ENCODE measurements at places on chromosomes 11 and 22.

- no peak for DNase-seq
Measured at GRCh38 chr11:12824281-12825041, 150.2 kb downstream of the TEAD1 start.

- DNase-seq: no peak
Measured at GRCh38 chr11:59705294-59705693, 8.4 kb downstream of the OR10V1 start.

- no peak for DNase-seq
Measured at GRCh38 chr11:28999620-29000019, 891.4 kb downstream of the METTL15 start.

DNA sequence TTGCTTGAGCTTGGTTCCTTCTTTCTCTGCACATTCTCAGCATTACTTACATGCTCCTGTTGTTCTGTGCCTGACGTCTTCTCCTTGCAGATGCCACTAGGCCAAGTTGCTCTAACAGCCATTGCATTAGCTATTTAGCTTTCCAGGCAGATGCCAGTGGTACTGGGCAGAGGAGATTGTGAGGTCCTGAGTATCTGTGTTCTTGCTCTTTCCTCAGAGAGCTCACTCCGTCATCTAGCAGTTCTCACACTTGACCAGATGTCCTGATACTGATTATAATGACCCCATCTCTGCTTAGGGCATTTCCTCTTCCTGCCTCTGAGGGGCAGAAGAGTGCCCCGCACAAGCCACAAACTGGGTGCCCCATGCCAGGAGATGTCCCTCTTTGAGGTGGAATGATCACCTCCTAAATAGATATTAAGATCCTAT is 30.7 kb downstream of the ARHGAP1 start:
- no peak for DNase-seq

GRCh38 chr11:70915158-70915985 is 337.0 kb downstream of the SHANK2 start:
- no peak for DNase-seq
